Left hindlimb (tissue), 1 donor: ENCODE measurements at places on chromosomes 1 and 21.

DNA sequence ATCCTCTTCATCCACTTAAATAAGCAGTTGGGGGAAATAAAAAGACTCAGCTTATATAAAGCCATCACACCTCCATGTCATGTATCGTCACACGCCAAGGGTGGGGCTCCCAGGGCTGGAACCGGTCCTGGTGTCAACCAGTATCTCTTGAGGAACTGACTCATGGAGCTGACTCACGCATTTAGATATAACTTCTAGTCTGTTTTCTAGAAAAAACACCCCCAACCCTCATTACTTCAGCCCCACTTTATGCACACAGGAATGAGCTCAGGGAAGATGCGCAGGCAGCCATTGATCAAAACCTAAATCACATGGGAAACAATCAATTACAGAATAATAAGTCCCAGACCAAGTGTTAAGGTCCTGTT is 6.9 kb upstream of the IL22RA1 start:
- no peak for DNase-seq

DNA sequence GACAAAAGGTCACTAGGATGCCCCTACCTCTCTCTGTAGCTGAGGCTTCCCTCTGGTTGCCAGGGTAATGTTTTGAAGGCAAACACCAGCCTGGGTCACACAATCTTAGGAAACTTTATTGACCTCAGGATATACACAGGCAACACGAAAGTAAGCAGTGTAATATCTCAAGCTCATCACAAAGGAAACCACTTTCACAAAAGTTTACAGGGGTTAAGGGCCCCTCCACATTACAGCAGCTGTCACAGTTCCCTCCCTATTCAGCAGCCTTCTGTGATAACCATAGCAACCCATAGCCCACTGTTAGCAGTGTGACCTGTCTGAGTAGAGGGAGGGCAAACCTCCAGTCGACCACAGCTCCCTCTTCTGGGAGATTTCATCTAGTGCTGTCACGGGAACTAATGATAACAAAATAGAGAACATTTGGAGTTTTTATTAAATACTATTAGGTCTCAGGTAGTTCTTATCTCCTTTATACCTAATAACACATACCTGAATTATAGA is 149.8 kb downstream of the PTPRC start:
- DNase-seq: no peak

DNA sequence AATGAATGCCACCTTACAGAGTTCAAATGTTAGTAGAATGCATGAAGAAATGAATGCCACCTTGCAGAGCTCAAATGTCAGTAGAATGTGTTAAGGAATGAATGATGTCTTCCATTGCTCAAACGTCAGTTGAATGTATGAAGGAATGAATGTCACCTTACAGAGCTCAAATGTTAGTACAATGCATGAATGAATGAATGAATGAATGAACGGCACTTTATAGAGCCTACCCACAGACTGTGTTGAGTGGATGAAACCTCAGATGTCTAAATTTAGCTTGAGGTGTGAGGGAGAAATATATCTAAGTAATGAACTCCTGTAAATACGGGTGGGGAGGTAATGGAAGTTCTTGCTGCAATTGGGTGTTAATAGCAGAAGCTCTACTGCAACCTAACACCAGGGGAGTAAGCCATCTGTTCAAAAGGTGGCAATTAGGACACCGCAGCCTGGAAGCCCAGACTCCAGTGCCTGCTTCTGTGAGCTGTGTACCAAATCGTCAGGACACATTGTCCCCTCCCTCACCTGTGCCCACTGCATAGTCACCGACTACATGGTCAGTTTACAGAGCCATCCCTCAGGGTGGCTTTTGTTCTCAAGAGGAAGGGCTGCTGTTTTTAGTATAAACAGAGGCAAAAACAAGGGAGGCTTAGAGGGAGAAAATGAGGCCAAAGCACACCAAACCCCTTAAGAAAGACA is 26.7 kb downstream of the SUSD4 start:
- no peak for DNase-seq

GRCh38 chr1:72271555-72272085 is 10.7 kb downstream of the NEGR1 start:
- no peak for DNase-seq

DNA sequence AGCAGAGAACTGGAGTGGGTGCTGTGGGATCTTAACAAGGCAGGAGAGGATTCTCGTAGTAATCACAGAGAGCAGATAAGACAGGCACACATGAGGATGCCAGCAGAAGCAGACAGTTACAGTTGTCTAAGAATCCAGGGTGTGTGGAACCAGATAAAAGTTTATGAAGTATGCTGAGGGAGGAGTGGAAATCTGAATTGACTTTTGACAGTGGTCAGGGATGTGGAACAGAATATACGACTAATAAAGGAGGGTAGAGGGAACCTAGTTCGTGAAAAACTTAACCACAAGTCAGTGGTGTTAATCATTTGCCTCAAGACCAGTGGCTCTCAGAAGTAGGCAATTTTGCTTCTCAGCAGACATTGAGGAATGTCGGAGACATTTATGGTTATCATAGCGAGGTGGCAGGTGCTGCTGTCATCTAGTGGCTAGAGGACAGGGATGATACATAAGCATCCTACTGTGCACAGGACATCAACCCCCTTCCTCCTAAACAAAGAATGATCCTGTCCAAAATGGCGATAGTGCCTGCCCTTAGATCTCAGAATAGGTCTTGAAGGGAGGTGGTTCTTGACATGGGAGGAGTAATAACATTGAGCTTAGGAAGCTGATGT is 3.0 kb downstream of the LRRC8D start:
- no peak for DNase-seq

DNA sequence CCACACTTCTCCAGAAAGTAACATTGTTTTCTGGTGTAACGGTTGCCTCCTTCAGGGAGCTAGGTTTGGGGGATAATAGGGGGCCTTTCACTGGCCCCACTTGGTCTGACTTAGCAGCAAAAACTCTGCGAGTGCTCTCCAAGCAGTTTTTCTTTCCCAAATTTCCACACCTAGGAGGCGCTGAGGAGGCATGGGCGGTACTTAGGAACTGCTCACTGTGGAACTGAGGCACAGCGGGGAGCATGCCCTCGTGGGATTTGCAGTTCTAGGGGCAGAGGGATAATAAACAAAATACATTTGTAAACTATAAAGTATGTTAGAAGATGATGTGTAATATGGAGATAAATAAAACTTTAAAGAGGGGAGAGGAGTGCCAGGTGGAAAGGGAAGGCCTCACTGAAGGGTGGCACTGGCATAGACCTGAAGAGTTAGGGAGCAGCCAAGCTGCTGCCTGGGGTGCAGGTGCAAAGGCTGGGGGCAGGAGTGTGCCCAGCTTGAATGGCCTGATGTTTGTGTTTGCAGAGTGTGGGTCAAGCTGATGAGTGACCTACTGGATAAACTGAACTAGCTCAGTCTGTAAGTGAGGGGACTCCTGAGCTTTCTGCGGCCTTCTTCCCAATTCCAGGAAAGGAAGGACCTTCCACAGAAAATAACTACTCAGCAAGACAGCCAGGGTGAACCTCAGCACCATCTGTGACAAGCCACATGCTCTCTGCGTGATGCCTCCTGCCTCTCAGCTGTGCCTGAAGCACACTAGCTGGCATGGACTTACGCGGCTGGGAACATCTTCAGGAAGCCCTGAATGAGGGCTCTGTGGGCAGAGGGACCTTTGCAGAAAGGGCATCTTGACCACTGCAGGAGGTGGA is 1.9 kb downstream of the EPHX1 start:
- peak; percentile 23 for DNase-seq

DNA sequence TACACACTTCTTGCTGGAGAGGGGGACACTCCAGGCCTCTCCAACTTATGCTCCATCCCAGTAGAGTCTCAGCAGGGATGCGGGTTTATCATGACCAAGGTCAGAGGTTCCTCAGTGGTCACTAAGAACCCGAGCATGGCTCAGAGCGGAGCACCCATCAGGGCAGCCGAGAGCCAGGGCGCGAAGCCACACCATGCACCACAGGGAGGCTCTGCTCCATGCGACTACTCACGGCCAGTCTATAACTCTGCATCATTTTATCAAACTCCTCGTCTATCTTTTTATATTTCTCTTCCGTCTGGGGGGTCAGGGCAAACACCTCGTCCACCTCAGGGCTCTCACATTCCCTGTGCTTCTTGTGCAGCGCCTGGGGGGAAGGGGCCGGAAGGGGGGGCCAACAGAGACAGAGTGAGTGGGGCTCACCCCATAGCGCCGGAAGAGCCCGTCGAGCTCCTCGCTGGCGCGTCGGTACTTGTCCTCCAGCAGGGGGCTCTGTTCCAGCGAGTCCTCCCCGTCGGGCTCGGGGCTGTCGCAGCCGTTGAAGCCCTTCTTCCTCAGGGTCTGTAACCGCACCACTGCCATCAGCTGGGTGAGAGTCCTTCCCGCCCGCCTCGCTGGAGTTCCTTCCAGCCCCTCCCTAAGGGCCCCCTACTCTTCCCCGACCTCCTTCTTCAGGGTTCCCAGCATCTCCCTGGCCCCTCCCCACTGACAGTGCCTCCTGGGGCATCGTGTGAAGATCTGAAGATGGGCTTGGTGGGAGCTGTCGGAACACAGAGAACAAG is 20.0 kb downstream of the MEF2D start:
- DNase-seq: peak; percentile 73

DNA sequence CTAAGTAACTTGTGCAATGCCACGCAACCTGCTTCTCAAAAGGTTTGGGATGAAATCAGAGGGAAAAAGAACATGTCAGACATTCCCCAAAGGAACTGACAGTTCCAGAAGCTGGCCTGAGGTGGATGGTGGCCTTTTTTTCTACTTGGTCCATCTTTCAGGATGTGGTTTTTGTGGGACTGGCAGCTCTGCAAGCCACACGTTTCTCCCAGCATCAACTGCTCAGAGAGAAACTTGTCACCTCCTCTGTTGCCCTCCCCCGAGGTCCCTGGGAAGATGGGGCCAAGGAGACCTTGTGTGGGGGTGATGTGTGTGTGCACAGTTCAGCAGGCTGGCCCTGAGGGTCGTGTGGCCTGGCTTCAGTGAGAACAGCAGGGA is 2.5 kb upstream of the DHRS3 start:
- DNase-seq: no peak

DNA sequence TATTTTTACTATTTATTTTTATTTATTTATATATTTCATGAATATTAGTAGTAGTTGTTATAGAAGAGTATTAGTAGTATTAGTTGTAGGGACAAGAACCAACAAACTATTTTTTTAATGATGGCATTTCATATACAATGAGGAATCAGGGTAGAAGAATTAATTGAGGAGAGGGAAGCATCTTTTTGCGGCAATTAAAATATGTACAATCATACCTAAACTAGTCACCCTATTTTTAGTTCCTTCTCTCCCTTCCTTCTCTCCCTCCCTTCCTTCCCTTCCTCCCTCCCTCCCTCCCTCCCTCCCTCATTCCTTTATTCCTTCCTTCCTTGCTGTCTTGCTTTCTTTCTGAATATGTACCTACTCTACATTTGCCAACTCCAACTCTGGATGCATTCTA is 189.8 kb downstream of the GRIK1 start:
- DNase-seq: no peak
